ENCODE measurements at places on chromosomes 3 and 15.

DNA sequence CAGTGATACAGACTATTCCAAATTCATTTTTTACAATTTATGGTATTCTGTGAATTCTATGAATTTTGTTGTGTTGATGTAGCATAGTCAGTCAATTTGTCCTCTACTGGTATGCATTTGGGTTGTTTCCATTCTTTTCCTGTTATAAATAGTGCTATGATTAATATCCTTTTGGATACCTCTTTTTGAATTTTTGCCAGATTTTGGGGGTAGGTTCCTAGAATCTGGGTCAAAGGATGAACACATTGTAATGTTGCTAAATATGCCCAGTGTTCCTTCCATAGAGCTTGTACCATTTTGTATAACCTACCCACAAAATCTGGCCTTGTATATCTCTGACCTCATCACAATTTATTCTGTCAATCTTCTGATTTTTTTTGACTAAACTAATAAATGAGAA lies 44.4 kb upstream of the C3orf38 start:
- DNase-seq: no peak

- peak; percentile 63 for DNase-seq
These were observed 63.0 kb upstream of the TSC22D2 start for GRCh38 chr3:150345021-150345538.

DNA sequence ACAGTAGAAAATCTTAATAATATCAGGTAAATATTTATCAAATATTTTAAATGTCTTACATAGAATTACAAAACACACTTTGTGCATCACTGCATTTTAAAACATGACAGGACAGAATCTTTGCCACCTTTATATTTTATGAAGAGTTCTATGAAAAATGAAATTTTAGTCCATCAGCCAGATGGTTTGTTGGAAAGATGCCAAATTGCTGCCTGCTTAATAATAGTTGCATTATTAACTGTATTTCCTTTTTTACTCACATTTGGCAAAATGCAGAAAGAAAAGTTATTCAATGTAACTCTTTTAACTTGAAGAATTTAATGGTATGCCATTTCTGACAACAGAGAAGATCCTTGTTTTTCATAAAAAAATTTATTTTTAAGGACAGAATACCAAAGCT lies 1271.6 kb downstream of the NSUN3 start:
- DNase-seq: no peak

- DNase-seq: no peak
These were observed 1.8 kb downstream of the ADAMTS17 start for GRCh38 chr15:100339999-100340398.

DNA sequence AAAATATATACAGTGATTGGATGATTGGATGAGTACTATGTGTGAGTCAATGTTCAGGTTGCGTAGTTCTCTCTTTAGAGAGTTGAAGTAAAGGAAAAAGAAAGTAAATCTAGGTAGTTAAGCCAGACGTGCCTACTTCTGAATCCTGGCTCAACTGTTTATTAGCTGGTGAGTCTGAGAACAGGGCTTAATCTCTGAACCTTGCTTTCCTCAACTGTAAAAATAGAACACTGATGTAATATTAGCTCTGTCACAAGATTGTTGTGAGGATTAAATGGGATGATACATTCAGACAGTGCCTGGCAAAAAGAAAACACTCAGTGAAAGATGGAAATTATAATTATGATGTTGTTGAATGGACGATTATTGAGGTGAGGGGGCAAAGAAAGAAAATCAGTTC lies 413.4 kb downstream of the MAGI1 start:
- no peak for DNase-seq

DNA sequence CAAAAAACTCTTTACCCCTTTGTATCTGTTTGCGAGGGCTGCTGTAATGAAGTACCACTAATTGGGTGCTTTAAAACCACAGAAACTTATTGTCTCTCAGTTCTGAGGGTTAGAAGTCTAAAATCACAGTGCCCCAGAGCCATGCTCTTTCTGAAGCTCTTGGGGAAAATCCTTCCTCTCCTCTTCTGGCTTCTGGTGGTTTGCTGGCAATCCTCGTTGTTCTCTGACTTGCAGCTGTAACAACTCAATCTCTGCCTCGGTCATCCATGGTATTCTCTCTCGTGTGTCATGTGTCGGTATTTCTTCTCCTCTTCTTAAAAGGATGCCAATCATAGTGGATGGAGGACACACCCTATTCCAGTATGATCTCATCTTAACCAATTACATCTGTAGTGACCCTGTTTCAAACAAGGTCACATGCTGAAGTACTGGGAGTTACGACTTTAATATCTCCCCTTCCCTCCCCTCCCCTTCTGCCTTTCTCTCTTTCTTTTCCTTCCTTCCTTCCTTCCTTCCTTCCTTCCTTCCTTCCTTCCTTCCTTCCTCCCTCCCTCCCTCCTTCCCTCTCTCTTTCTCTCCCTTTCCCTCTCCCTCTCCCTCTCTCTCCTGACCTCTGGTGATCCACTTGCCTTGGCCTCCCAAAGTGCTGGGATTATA lies 6.5 kb upstream of the ARL8B start:
- DNase-seq: no peak

DNA sequence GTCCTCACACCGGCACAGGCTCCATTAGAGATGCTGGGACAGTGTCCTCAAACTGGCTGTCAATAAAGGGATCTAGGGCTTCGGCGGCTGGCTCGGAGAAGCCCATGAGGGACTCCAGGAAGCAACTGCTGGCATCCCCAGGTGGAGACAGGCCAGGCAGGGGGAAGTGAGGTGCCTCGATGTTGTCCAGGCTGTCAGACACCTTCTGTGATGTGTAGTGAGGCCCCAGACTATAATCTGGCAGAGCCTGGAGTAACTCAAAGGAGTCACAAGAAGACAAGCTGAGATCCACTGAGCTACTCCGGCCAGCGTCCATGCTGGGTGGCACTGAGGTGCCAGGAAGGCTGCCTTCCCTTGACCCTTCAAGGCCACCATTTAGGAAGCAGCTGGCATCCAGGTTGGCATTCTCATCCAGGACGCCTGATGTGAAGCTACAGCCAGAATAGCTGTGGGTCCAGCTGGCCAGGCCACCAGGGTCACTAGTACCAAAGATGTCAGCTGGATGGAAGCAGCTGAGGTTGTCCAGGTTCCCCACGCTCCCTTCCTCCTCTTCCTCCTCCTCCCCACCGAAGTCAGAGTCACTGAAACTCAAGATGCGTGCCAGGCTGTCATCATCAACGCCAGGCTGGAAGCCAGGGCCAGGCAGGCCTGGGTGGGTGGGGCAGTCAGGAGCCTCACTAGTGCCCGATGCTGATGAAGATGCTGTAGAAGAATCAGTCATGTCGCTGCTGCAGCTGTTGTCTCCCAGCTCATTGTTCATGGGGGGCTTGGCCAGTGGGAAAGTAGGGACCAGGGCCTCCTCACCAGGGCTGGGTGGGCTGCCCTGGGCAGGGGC lies 10.1 kb downstream of the CSRNP1 start:
- no peak for DNase-seq
